ENCODE measurements at places on chromosomes 16 and 17. TPM values are rescaled to one million over a fixed set of nuclear protein-coding genes. Genes with fewer than 3 reads are reported as not detected.

GRCh38 chr17:9484789-9485188 is 90.8 kb downstream of the STX8 start:
- H3K4me1 ChIP-seq, result peaks cover 30% of the 10 kb centered on the region
- H3K27me3 ChIP-seq, result peaks cover 4% of the 10 kb centered on the region
- no peak for DNase-seq
- H3K27ac ChIP-seq, result no peak overlapping the region
- H3K4me3 ChIP-seq, result no peak overlapping the region

Gene PSMC3IP
- 8.0 TPM for total RNA-seq

DNA sequence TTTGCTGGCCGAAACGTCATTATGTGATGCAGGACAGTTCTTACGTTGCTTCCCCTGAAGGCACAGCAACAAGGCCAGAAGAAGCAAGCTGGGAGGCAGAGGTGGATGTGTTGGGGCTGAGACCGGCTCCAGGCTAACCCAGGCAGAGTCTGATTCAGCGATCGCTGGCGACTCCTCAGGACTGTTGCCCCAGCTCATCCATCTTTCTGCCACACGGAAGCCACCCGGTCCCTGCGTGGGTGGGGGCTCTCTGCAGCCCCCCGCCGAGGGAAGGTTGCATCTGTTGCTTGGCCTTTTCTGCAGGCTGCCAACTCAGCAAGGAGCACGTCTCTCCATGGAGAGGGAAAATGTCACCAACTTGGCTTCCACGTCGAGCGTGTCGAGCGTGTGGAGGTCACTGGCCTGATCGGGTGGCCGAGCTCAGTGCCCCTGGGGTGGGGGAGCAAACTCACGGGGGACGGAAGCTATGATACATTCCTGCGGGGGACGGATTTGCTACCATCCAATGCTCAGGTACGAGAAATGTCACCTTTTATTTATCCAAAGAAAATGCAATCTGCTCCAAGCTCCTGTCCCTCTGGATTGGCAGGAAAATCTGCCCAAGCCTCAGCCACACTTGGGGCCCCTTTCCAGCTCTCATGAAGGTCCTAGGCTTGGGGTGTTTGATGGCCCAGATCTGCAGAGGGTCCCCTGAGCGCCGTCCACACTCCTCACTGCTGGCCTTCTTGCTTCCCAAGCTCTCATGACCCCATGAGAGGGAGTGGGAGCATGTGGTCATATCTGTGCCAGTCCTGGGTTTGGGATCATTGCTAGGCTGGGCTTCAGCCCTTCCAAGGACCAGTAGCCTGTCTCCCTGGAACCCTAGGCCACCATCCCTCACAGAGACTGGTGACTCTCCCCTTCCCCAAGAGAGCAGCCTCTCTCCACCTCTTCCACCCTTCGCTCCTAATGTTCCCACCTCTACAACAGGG is 69.4 kb downstream of the RPH3AL start:
- H3K27ac ChIP-seq, result peak overlapping the region; percentile 22
- no peak overlapping the region for H3K4me3 ChIP-seq
- peaks cover 3% of the 10 kb centered on the region for H3K36me3 ChIP-seq
- H3K27me3 ChIP-seq, result peaks cover 2% of the 10 kb centered on the region

Gene CRYM
- 3.7 TPM for total RNA-seq

Gene CNGB1
- not detected for total RNA-seq

Gene OR1A1
- total RNA-seq, result not detected

- DNase-seq, result no peak
- no peak overlapping the region for H3K27ac ChIP-seq
- H3K4me3 ChIP-seq, result no peak overlapping the region
Measured at GRCh38 chr16:77238593-77238992, 39.4 kb downstream of the SYCE1L start.

- no peak overlapping the region for H3K27ac ChIP-seq
- no peaks in the 10 kb centered on the region for H3K27me3 ChIP-seq
- no peak for DNase-seq
- H3K4me1 ChIP-seq, result no peaks in the 10 kb centered on the region
Measured at GRCh38 chr16:48676836-48677235, 66.9 kb upstream of the N4BP1 start.

DNA sequence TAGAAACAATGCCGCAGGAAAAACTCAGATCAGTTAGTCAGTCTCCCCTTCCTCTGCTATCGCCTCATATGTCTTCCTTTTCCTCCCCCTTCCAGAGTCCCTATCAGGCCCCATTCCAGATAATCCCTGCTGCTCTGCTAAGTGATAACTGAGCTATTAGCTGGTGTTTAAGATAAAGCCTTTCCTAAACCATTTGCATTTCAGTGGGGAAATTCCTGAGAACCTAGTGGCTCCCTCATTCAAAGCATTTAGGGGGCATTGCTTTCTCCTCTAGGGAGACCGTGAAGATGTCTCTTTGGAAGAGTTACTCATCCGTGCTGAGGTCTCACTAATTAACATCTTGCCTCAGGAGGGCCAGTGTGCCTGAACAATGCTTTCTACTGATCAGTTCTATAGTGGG is 401.6 kb downstream of the NPIPA7 start:
- H3K36me3 ChIP-seq, result no peaks in the 10 kb centered on the region
- peaks cover 2% of the 10 kb centered on the region for H3K27me3 ChIP-seq
- no peak overlapping the region for H3K27ac ChIP-seq
- H3K4me1 ChIP-seq, result peaks cover 11% of the 10 kb centered on the region

DNA sequence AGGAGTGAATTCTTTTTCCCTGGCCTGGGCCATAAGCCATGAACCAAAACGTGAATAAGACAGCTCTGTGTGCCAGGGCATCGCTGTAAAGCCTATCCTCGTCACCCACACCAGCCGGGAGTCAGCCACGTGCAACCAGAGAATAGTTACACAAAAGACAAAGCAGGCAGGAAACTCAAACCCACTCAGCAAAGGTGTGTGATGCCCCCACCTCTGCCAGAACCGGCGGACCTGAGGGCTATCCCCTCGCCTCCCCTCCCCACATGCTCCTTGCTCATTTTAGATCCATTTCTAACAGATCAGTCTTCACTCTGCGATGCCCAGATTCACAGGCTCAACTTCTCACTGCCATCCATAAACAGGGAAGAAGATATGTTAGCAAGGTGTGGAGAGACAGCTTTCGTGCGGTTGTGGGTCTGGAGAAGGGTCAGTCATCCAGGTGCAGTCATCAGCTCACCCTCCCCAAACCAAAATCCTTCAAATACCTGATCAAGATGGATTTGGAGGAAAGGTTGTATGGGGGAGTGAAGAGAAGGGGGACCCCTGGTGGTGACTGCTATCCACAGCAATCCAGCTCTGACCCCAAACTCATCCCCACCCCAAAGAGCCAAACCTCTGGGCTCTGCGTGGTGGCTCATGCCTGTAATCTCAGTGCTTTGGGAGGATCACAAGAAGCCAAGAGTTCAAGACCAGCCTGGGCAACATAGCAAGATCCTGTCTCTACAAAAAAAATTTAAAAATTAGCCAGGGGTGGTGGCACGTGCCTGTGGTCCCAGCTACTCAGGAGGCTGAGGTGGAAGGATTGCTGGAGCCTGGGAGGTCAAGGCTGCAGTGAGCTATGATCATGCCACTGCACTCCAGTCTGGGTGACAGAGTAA is 219.2 kb downstream of the C16orf78 start:
- H3K36me3 ChIP-seq, result no peaks in the 10 kb centered on the region
- H3K27me3 ChIP-seq, result peaks cover 4% of the 10 kb centered on the region
- peaks cover 41% of the 10 kb centered on the region for H3K4me1 ChIP-seq

- H3K27ac ChIP-seq, result no peak overlapping the region
- H3K4me1 ChIP-seq, result no peaks in the 10 kb centered on the region
- no peaks in the 10 kb centered on the region for H3K36me3 ChIP-seq
- no peaks in the 10 kb centered on the region for H3K27me3 ChIP-seq
- H3K4me3 ChIP-seq, result no peak overlapping the region
Measured at GRCh38 chr17:81526662-81527571, 1.3 kb upstream of the FSCN2 start.

Gene GLIS2
- total RNA-seq, result 1.6 TPM

Gene CASKIN1
- 2.4 TPM for total RNA-seq

Gene MYH1
- not detected for total RNA-seq

DNA sequence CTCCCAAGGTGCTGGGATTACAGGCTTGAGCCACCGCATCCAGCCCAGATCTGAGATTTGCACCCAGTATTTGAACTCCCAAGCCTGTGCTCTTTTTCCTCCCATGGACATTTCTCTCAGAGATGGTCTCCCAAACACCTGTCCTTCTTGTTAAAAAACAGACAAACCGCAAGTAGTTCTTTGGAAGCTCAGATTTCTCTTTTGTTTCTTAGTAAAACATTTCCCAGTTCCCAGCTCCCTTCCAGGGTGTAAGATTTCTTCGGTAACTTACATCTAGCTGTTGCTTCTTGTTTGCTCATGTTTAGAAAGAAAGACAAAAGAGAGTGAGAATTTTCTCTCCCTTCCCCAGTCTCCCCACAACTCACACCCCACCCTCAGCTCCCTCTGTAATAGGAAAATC is 36.2 kb downstream of the IL4R start:
- no peak for DNase-seq
- no peak overlapping the region for H3K4me3 ChIP-seq
- peaks cover 57% of the 10 kb centered on the region for H3K36me3 ChIP-seq
- no peaks in the 10 kb centered on the region for H3K4me1 ChIP-seq
- H3K27me3 ChIP-seq, result peaks cover 11% of the 10 kb centered on the region

All from endothelial cell (in vitro differentiated cells).